Body of pancreas (tissue), 4 donors: ENCODE measurements at places on chromosomes 1 and 21. TPM values are rescaled to one million over a fixed set of nuclear protein-coding genes. Genes with fewer than 3 reads are reported as not detected.

Gene NGF
- 3.6 TPM for total RNA-seq

DNA sequence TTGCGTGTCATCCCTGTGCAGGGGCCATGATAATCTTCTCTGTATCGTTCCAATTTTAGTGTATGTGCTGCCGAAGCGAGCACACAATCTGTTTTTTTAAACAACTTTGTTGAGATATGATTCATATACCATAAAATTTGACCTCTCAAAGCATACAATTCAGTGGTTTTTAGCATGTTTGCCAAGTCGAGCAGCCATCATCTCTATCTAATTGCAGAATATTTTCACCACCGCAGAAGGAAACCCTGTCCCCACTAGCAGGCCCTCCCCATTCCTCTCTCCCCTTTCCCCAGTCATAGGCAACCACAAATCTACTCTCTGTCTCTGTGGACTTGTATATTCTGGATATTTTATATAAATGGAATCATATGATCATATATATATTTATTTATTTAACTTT is 78.7 kb upstream of the TINAGL1 start:
- no peak overlapping the region for H3K4me3 ChIP-seq
- no peaks in the 10 kb centered on the region for H3K27me3 ChIP-seq
- no peaks in the 10 kb centered on the region for H3K4me1 ChIP-seq
- no peaks in the 10 kb centered on the region for H3K36me3 ChIP-seq

Gene LCE2A
- total RNA-seq, result not detected

DNA sequence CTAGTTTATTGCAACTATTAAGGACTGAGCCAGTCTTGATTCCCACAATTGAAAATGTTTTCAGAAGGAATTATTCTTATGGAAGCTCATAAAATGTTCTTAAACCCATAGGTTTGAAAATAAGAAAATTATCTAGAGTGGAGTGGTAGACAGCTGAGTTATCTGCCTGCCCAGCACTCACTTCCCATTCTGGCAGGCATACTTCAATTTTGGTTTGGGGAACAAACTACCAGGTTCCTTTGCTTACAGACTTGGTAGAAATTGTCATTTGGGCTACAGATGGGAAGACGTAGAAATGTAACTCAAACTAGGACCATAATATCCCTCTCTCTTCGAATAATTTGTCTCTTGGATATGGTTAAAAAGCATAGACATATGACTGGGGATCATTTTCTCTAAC is 18.4 kb downstream of the JUN start:
- H3K27me3 ChIP-seq, result no peaks in the 10 kb centered on the region
- H3K4me1 ChIP-seq, result peaks cover 5% of the 10 kb centered on the region
- no peaks in the 10 kb centered on the region for H3K36me3 ChIP-seq
- no peak for DNase-seq

- no peaks in the 10 kb centered on the region for H3K36me3 ChIP-seq
- DNase-seq, result no peak
- no peaks in the 10 kb centered on the region for H3K27me3 ChIP-seq
These were observed 64.4 kb upstream of the TIAM1 start for GRCh38 chr21:31408301-31409088.

GRCh38 chr1:161402446-161402845 is 34.8 kb upstream of the CFAP126 start:
- H3K36me3 ChIP-seq, result no peaks in the 10 kb centered on the region
- DNase-seq, result no peak
- no peak overlapping the region for H3K27ac ChIP-seq
- H3K4me1 ChIP-seq, result peaks cover 42% of the 10 kb centered on the region
- no peaks in the 10 kb centered on the region for H3K27me3 ChIP-seq

DNA sequence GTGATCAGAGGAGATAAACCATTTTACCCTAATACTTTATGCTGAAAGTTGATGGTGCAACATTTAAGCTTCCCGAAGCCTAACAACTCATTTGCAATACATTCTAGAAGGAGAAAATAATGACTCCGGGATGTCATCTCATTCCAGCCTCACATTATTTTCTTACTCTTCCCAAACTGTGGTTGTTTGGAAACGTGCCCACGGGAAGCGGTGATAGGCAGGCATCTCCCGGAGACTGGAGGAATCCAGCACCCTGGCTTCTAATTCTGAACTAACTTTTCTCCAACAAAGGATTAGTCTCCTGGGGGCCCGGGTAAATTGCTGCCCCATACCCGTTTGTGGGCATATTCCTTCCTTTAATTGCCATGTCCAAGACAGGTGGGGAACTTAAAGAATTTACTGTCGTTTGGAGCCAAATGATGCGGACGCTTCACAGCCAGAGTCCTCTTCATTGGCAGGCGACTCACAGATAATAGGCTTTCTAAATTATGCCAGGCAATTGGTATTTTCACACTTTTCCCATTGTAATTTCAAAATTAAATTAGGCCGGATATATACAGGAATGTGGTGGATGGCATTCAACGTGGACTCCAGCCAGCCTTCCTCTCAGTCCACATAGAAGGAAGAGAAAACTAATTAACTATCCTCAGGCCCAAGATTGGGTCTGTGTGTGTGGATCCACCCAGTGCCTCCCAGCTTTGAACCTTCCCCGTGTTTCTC is 278.1 kb downstream of the AJAP1 start:
- no peaks in the 10 kb centered on the region for H3K4me1 ChIP-seq
- no peak overlapping the region for H3K4me3 ChIP-seq
- H3K27me3 ChIP-seq, result no peaks in the 10 kb centered on the region
